Nucleus accumbens (tissue), 56 donors: ENCODE measurements at places on chromosomes 1 and 21.
A peak's percentile ranks its signal among the peaks of the same experiment; 100 is the strongest.

GRCh38 chr1:22633697-22634463 is 2.5 kb upstream of the C1QA start:
- DNase-seq, result no peak

GRCh38 chr1:200128081-200128480 is 100.6 kb downstream of the NR5A2 start:
- no peak for DNase-seq

- no peak for DNase-seq
These were observed 82.0 kb upstream of the RUNX3 start for GRCh38 chr1:25011943-25012638.

- DNase-seq, result no peak
These were observed 827 bp downstream of the RFX5 start for GRCh38 chr1:151346082-151346768.

- DNase-seq, result no peak
These were observed 34.5 kb downstream of the NTNG1 start for GRCh38 chr1:107175102-107175909.

- DNase-seq, result no peak
These were observed 61.3 kb downstream of the PTBP2 start for GRCh38 chr1:96782856-96783255.

- DNase-seq, result no peak
These were observed 95.8 kb downstream of the PSMG1 start for GRCh38 chr21:39087238-39088030.

DNA sequence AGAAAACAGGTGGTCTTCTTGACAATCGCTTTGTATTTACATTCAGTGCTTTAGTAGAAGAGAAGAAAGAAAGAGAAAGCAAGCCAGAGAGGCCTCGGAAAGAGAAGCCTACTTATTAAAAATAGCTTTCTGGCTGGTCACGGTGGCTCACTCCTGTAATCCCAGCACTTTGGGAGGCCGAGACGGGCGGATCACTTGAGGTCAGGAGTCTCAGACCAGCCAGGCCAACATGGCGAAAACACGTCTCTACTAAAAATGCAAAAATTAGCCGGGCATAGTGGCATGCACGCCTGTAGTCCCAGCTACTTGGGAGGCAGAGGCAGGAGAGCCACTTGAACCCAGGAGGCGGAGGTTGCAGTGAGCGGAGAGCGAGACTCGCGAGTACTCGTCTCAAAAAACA is 1.8 kb upstream of the SLC19A2 start:
- no peak for DNase-seq

- peak; percentile 23 for DNase-seq
These were observed 1.5 kb upstream of the BATF3 start for GRCh38 chr1:212700892-212701819.

DNA sequence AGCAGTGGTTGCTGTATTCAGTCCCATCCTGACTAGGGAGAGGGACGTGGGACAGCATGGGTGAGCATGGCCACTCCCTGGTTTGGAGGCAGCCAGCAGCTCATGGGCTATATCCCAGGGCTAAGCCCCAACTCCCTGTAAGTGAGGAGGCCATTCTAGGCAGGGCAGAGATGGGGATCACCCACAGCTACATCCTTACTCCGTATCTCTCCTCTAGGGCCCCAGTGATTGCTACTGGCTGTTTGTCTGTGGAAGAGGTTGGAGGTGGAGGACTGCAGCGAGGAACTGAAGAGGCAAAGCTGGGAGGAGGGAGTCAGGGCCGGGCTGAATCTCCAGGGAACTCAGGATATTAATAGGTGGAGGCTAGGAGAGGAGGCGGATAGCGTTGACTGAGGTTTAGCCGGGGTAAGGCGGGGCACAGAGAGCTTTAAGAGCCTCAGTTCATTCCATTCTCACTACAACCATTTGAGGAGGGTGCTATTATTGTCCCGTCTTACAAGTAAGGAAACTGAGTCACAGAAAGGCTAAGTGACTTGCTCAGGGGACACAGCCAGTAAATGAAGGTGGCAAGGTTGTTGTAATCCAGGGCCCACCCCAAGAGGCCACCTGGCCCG is 6.8 kb downstream of the OLIG2 start:
- no peak for DNase-seq

GRCh38 chr1:202029727-202030126 is 19.3 kb downstream of the ELF3 start:
- DNase-seq, result no peak

DNA sequence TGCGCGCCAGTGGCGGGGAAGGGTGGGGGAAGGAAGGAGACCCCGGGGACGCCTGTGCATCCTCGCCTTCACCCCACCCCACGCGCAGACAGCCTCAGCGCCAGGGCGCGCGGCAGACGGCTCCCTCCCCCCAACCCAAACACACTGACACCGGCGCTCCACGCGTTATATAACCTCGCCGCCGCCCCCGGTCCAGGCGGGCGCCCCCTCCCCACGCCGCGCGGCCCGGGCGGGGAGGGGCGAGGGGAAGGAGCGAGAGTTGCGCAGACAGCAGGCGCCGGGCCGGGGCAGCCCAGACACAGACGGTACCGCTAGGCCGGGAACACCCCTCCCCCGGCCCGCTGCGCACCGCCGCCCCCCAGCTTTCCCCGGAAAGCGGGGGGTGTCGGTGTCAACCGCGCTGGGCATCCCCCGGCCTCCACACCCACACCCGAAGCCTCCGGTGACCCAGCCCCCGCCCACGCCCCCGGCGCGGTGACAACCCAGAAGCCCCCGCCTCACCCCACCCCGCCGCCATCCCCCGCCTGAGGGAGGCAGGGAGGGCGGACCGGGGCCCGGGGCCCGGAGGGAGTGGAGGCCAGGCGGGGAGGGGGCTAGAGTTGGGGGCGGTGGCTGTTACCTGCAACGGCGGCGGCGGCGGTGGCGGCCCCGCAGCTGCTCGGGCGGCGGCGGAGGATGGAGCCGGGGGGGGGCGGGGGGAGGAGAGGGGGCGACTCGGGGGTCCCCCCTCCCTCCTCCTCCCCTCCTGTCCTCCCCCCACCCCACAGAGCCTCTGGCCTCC is 432 bp downstream of the AKT3 start:
- peak; percentile 68 for DNase-seq

GRCh38 chr1:157870490-157870889 is 28.9 kb upstream of the CD5L start:
- DNase-seq, result no peak

DNA sequence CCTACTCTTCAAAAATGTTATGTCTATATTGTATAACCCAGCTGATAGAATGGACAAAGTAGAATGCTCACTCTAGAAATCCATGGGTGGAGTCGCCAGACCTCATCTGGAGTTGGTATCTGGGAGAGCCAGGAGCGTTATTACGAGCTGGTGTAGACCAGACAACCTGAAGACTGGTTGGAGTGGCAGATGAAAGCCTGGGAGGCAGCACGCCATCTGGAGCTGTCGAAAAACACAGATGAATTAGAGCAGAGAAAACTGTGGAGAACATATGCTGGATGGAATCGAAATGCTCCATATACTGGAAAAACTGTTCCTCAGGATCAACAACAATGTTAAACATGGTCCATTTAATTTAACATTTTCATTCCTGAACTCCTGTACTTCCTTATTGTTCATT is 333.6 kb downstream of the KCTD3 start:
- no peak for DNase-seq

- no peak for DNase-seq
These were observed 1.3 kb upstream of the RC3H1 start for GRCh38 chr1:174023440-174023839.
